AG09309 (cell line): ENCODE measurements at places on chromosomes 12 and 14.

- no peak for DNase-seq
Observed at GRCh38 chr12:9037431-9037830, 48.1 kb downstream of the KLRG1 start.

GRCh38 chr12:48764521-48764920 lies 24.4 kb downstream of the ADCY6 start:
- no peak for DNase-seq

GRCh38 chr12:4026020-4026358 lies 152.8 kb upstream of the PARP11 start:
- DNase-seq, result no peak

GRCh38 chr12:56622535-56622934 lies 7.6 kb downstream of the BAZ2A start:
- DNase-seq, result no peak

DNA sequence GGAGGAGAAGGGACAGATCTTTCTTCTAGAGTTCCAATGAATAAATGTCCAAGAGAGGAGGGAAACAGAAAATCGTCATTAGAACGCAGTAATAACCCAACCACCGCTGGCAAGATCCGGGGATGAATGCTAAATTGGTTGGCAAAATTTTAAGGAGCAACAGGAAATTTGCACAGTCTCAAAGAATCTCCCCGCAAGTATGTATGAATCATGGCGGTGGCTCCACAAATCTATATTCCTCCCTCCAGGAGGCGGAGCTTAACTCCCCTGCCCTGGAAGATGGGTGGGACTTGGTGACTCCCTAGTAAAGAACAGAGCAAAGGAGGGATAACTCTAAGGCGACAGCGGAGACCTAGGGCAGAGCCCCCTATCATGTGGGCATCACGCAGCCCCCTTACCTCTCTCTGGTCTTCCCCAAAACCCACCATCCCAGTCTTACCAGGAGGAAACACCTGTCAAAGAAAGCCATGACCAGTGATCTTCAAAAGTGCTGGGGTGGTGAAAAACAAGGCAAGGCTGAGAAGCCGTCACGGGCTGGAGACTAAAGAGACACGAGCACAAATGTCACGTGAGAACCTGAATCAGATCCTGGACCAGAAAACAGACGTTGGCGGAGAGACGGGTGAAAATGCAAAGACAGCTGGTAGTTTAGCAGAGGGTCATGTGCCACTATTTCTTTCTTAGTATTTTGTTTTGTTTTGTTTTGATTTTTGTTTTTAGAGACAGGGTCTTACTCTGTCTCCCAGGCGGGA lies 125.8 kb downstream of the NCOR2 start:
- peak; percentile 89 for DNase-seq

- DNase-seq, result no peak
Observed at GRCh38 chr14:21109377-21110138, 8.7 kb downstream of the TMEM253 start.

DNA sequence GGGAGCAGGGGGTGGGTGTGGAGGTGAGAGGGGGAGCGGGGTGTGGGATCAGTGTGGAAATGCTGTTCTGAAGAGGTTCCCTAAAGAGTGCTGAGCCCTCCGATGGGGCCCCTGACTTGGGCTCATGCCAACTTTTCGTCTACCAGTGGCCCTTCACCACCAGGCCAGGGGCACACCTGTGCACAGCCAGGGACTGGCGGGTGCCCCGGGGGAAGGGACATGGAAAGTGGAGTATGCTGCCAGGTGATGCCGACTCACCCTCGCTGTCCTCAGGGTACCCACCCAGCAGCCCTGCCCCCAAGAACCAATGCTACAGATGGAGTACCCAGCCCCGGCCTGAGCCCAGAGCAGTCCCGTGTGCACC lies 26.2 kb downstream of the AMN start:
- no peak for DNase-seq

DNA sequence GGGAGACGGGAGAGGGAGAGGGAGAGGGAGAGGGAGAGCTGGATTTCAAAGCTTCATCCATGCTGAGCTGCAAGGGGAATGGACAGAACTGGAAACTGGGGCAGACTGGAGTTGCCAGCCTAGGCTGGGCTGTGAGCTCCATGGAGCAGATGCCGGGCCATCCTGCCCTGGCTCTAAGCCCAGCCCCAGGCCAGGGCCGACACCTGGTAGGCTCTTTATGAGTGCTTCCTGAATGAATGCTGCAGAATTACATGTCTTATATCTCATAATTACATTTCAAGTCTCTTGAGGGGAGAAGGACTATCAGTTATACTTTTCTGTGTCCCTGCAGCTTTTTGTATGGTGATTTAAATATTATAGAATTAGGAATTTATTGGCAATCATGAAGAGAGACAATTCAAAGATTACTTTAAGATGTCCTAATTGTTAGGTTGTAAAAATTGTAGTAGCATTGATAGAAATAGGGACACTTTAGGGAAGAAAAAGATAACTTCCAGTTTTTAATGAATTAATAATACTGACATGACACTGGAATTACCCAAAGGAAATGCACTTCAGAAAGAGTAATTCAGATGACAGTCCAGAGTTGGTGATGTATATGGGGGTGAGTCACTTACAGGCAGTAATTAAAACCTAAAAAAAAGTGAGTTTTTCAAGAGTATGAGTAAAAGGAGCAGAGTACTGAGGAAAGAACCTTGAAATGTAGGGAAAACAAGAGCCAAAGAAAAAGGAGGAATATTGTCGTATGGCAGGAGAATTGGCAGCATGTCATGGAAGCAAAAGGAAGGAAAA lies 29.0 kb downstream of the SCYL2 start:
- DNase-seq, result peak; percentile 17

DNA sequence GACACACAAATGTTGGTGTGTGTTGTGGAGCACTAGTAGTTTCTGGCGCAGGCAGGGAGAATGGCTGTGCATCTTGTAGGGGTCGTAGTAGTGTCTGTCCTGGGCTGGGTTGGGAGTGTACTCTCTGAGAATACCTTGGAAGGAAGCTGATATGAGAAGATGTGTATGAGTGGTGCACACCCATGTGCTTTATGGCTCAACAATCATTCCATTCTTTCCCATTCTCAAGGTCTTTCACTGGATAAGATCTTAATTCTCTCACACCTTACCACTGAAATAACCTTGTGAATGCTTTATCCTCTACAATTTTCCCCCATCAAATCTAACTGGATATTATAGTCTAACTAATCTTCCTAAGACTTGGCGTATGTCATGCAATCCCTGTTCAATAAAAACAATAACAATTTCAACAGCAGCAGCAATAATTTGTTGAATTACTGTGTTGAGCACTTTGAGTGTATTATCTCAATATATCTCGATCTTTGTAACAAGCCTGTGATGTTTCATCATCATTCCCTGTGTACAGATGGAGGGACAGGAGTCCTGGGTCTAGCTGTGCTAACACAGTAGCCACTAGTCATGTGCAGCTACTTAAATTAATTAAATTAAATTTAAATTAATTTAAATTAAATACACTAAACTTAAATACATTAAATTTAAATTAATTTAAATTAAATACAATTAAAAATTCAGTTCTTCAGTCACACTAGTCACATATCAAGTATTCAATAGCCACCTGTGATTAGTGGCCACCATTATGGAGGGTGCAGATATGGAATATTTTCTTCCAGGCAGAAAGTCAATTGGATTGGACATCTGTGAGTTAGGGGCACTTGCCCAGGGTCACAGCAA lies 3.6 kb upstream of the SLC48A1 start:
- DNase-seq, result no peak

DNA sequence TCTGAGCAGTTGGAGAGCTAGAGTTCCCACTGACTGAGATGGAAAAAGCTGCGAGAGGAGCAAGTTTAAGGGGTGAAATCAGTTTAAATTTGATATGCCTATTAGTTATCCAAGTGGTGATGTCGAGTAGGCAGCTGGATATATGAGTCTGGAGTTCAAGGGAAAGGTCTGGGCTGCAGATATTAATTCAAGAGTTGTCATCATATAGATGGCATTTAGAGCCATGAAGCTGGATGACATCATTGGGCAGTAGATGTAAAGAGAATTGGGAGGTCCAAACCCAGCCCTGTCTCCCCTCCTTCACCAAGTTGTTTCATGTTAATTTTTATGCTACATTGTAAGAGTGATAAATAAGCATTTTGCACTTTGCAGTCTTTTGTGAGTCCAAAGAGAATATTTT lies 898.1 kb downstream of the GALC start:
- no peak for DNase-seq

DNA sequence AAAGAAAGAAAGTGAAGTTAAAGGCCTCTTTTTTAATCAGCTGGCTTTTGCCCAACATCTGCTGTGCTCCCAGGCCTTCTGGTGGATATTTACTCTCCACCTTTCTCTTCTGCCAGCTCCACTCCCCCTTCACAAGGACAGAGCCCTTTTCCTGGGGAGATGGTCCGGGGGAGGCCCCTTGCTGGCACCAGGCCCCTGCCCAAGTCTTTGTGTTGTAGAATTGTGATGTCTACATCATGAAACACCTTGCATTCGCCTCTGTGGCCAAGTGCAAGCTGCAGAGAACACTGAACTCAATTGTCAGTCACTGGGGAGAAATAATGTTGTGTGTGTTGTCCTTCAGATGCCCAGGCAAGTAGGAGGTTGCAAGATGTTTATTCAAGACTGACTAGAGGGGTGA lies 150.3 kb downstream of the DPF3 start:
- no peak for DNase-seq

- DNase-seq, result peak; percentile 27
Observed at GRCh38 chr12:87995581-87996178, 33.5 kb downstream of the C12orf50 start.

DNA sequence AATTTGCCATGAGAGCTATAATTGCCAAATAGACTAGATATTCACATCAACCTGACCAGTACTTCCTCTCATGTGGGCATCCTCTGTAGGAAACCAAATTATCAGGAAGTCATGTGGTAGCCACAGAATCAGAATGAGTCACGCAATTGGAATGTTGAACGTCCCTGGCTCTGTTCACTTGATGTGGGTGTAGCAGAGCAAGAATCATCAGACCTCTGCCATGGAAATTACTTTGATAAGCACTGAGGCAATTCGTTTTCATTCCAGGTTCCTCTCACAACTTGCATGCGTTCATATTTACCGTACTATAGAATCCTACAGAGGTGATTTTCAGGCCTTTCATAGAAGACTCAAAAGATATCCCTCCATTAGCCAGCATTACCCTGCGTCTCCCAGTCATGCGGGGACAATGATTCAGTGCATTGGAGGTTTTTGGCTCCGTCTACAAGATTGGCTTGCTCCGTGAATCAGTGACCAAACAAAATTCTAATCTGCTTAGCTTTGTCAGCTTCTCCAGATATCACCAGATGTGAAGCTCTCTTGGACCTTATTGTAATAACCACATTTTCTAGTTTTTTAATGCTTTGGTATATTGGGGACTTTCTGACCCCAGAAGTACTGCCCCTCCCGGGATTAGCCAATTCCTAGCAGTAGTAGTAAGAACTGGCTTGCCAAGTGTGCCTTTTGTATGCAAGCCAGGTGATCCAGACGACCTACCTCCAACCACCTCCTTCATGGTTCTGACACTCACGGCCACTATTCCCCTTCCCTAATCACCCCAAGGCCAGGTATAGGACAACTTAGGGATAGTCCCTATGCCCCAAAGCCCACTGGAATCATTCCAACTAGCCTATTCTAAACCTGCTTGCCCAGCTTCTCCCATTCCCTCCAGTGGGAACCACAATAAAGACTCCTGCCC lies 133.4 kb downstream of the KICS2 start:
- peak; percentile 82 for DNase-seq

DNA sequence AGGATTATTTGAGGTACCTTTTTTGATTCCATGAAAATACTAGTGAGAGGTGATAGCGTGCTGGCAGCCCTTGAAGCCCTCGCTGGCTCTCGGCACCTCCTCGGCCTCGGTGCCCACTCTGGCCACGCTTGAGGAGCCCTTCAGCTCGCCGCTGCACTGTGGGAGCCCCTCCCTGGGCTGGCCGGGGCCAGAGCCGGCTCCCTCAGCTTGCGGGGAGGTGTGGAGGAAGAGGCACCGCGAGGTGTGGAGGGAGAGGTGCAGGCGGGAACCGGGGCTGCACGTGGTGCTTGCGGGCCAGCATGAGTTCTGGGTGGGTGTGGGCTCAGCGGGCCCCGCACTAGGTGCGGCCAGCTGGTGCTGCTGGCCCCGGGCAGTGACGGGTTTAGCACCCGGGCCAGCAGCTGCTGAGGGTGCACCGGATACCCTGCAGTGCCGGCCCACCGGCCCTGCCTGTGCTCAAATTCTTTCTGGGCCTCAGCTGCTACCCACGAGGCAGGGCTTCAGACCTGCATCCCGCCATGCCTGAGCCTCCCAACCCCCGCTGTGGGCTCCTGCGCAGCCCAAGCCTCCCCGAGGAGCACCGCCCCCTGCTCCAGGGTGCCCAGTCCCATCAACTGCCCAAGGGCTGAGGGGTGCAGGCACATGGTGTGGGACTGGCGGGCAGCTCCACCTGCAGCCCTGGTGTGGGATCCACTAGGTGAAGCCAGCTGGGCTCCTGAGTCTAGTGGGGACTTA lies 7.4 kb downstream of the MOK start:
- no peak for DNase-seq

DNA sequence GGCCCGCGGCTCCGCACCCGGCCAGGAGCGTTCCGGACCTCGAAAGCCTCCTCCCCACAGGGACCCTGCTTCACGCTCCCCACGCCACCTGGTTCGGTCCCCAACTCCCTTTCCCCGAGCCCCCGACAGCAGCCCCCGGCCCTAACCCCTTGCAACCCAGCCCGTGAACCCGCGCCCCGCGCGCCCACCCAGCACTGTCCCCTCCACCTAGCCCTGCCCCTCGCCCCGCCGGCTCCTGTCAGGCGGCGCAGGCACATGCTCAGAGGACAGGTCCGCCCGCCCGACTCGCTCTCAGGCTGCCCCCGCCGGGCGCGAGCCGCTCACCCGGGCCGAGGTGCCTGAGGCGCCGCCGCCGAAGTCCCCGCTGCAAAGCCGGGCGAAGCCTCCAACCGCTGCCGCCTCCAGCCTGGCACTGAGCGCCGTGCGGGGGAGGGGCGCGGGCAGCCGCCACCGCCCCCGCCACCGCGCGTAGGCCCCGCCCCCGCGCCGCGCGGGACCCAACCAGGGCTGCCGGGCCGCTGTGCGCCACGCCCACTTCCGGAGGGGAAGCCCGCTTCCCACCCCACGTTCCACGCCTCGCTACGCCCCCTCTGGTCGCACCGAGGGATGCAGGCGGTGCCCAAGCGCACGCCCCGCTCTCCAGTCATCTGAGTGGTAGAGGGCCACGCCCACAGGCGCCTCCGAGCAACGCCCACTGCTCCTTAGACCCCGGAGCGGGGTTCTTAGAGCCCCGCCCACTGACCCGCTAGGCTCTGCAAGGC lies at the start of gene CORO1C:
CORO1C (minus strand) TSS at position 414 of the 761 bp plus-strand sequence. CDS start 30,200 bp downstream, outside the sequence.
- DNase-seq, result peak; percentile 71
